ENCODE measurements at places on chromosomes 4 and X. TPM values are rescaled to one million over a fixed set of nuclear protein-coding genes. Genes with fewer than 3 reads are reported as not detected.

DNA sequence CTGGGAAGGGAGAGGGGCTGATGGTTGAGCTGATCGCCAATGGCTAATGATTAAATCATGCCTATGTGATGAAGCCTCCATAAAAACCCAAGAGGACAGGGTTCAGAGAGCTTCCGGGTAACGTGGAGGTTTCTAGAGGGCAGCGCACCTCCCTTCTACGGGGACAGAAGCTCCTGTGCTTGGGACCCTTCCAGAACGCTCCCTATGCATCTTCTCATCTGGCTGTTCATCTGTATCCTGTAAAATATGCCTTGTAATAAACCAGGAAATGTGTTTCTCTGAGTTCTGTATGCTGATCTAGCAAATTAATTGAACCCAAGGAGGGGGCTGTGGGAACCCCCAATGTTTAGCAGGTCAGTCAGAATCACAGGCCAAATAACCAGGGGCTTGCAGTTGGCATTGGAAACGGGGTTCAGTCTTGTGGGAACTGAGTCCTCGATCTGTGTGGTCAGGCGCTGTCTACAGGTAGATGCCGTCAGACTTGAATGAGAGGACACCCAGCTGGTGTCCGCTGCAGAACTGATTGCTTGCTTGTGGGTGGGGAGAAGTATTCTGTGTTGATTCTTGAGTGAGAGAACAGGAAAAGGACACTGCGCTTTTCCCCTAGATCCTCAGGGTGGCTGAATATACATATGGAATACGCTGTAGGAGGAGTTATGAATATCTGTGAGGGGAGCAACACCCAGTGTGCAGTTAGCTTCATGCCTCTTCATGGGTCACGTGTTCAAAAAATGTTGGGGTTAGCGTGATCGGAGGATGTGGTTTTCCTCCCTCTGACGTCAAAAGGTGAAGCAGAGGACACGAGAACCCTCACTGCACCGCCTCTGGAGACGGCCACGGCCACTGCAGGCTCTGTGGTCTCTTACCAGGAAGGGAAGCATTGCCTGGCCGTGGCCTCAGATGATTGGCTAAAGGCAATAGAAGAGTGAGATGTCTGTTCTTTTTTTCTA lies 29.2 kb downstream of the HTT-AS start:
- no peak for DNase-seq

DNA sequence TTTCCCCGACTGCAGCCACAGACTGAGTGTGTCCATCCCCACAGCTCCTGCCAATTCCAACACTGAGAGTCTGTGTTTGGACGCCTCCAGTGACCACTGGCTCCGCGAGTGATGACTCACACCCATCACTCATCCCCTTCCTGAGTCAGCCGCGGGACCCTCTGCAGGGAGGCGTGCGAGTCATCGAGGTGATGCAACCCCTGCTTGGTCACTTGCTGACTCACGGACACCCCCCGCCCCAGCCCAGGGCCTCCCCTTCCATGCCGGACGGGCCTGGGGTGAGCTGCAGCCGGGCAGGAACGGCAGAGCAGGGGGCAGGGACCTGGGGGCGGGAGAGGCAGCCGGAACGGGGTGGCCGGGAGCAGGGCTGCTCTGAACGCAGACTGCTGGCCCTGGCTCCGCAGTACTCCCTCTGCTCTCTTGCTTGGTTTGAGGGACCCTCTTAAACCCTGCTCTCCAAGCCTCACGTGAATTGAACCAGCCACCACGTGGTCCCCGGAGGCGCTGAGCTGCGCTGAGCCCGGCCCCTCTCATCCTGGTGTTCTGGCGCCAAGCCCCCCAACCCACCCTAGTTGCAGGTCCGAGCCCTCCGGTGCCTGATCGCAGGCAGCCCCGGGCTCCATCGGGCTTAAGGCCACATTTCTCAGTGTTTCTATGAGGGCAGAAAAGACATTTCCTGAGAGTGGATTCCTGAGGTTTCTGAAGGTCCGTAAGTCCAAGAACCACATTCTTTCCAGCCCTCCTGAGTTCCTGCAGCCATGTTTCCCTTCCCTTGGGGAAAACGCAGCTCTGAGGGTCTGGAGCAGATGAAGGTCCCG lies 32.4 kb downstream of the FGFRL1 start:
- DNase-seq, result peak; percentile 76

GRCh38 chr4:122715221-122715620 lies 17.3 kb upstream of the BBS12 start:
- no peak for DNase-seq

Gene TDO2
- total RNA-seq, result not detected

DNA sequence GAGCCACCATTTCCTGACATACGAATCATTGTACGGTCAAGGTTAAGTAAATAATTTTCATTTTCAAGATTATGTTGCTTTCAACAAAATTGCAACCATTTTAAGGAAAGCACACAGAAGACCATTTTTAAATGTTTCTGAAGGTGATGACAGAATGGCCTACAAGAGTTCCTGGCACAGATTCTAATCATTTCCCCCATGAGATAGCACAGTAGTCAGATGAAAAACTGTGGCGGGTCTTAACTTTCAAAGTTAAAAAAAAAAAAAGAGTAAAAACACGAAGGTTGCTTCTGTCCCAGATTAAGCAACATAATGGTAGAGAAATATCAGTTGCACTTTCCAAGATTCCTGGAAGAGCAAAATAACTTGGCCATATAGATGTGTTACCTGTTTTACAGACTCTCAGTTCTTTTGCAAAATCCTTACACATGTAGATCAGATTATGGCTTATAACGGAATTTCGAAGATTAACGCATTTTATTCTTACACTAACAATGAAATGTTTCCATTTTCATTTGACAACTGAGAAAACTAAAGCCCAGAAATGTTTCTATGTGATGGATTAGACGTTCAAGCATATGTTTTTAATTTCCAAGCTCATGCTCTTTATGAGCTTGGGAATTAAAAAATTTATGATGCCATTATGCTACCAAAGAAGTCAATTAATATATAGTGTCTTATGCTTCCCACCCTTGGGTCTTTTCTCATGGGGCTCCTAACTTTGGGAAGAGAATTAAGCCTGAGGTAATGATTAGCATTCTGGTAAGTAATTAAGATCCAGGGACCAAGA lies 335.1 kb upstream of the CLNK start:
- DNase-seq, result no peak

GRCh38 chr4:128663325-128663724 lies 146.2 kb upstream of the JADE1 start:
- DNase-seq, result no peak

DNA sequence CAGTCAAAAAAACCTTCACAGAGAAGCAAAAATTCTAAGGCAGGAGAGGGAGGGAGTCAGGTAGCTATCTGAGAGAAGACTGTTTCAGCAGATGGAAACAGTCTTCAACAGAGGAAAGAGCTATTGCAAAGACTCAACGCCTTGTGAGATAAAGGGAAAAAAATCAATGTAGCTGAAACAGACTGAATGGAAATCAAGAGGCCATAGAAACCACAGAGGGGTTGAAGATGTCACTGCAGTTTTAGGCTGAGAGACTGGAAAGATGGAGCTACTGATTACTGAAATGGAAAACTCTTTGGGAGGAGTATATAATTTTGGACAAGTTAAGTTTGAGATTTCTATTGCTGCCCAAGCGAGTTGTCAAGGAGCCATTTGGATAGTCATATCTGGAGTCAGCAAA lies 28.4 kb upstream of the CXCL8 start:
- no peak for DNase-seq

DNA sequence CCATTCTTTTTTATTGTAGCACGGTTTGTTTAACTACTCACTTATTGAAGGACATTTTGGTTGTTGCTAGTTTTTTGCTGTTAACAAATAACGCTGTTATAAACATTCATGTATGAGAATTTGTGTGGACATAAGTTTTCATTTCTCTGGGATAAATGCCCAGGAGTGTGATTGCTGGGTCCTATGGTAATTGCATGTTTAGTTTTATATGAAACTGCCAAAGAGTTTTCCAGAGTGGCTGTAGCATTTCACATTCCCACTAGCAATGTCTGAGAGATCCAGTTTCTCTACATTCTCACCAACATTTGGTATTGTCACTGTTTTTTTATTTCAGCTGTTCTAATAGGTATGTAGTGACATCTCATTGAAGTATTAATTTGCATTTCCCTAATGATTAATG lies 66.8 kb downstream of the PLAC1 start:
- no peak for DNase-seq

Gene SSX2B
- not detected for total RNA-seq
